Activated CD8-positive, alpha-beta memory T cell treated with anti-CD3 and anti-CD28 coated beads, Interleukin-2, amount 10 ng/mL, durations not matched to agents 7 days and 5 days (primary cell): ENCODE measurements at places on chromosomes 16 and 17. TPM values are rescaled to one million over a fixed set of nuclear protein-coding genes. Genes with fewer than 3 reads are reported as not detected.

The SMIM36 gene
- total RNA-seq, result not detected

The NPIPB6 gene
- 2.0 TPM for total RNA-seq

The PPM1E gene
- 0.03 TPM for total RNA-seq

The IRX3 gene
- total RNA-seq, result 0.12 TPM

The NUDT7 gene
- 3.9 TPM for total RNA-seq

The PARD6A gene
- total RNA-seq, result 15.2 TPM

The TSPOAP1 gene
- total RNA-seq, result 66.3 TPM

The EFNB3 gene
- not detected for total RNA-seq

The FNDC8 gene
- total RNA-seq, result not detected

The NPIPA8 gene
- total RNA-seq, result 29.6 TPM

The MYH11 gene
- not detected for total RNA-seq

The AANAT gene
- not detected for total RNA-seq

The DOC2A gene
- total RNA-seq, result 0.49 TPM
